Neural progenitor cell (in vitro differentiated cells): ENCODE measurements at places on chromosomes 5 and 9. TPM values are rescaled to one million over a fixed set of nuclear protein-coding genes. Genes with fewer than 3 reads are reported as not detected.
A peak's percentile ranks its signal among the peaks of the same experiment; 100 is the strongest.

- no peaks in the 10 kb centered on the region for H3K27me3 ChIP-seq
- no peaks in the 10 kb centered on the region for H3K36me3 ChIP-seq
- no peak for DNase-seq
- H3K4me3 ChIP-seq: no peak overlapping the region
These were observed 1059.3 kb downstream of the CDH9 start for GRCh38 chr5:25979086-25979485.

DNA sequence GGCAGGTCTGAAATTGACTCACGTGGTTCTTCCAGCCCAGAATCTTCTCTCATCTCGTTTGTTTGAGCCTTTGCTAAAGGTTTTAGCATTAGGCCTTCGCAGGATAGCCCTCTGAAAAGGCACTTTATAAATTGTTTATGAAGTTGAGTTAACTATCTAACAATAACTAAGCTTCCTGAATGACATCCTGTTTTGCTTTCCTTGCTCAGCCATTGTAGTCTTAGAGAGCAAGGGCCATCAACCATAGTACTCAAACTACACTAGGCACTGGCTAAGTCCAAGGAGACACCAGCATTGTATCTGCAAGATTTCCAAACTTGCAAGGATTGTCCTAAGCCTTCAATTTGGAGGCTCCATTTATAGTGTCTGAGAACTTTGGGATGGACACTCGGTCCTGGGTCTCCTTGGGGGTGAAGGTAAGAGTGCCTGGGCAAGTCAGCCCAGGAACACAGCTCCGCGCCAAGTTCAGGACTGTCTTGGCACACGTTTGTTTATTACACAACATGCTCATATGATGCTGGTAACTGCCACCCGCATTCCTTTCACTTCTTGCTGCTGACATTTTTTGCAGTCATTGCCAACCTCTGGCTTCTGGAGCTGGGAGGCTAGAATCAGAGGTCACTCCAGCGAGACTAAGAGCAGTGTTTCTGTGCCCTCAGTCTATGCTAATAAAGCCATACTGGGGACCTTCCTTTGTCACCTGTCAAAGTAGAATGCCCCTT is 151.1 kb downstream of the ESM1 start:
- H3K36me3 ChIP-seq: no peaks in the 10 kb centered on the region
- H3K27ac ChIP-seq: no peak overlapping the region
- H3K4me1 ChIP-seq: peaks cover 6% of the 10 kb centered on the region
- H3K27me3 ChIP-seq: no peaks in the 10 kb centered on the region

DNA sequence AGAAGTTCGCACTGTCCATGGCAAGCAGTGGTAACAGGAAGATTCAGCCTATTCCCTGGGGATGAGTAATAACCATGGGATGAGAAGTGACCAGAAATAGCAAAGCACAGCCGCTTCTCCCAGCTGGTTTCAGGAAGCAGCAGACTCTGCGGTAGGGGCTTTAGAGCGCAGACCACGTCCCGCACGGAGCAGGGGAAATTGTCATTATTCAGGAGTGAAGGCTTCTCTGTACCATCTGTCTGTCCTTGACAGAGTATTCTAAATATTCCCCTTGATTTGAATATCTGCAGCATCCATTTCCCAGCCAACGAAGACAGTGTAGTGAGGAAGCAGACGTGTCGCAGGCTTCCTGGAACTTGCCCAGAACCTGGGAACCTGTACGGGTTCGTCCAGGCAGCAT is 159.6 kb downstream of the NXNL2 start:
- no peak overlapping the region for H3K27ac ChIP-seq
- H3K36me3 ChIP-seq: no peaks in the 10 kb centered on the region
- no peak overlapping the region for H3K4me3 ChIP-seq
- no peaks in the 10 kb centered on the region for H3K27me3 ChIP-seq
- no peak for DNase-seq

GRCh38 chr5:156411-157072 is 34.8 kb upstream of the LRRC14B start:
- H3K4me1 ChIP-seq: peaks cover 6% of the 10 kb centered on the region
- peaks cover 3% of the 10 kb centered on the region for H3K36me3 ChIP-seq
- no peaks in the 10 kb centered on the region for H3K27me3 ChIP-seq

- no peaks in the 10 kb centered on the region for H3K27me3 ChIP-seq
- H3K36me3 ChIP-seq: no peaks in the 10 kb centered on the region
- H3K27ac ChIP-seq: no peak overlapping the region
- H3K4me3 ChIP-seq: no peak overlapping the region
- no peaks in the 10 kb centered on the region for H3K4me1 ChIP-seq
- DNase-seq: no peak
These were observed 200.7 kb upstream of the CDH12 start for GRCh38 chr5:23053846-23054245.

GRCh38 chr9:134475011-134475790 is 148.9 kb downstream of the RXRA start:
- H3K4me1 ChIP-seq: no peaks in the 10 kb centered on the region
- H3K36me3 ChIP-seq: no peaks in the 10 kb centered on the region
- no peak overlapping the region for H3K27ac ChIP-seq

DNA sequence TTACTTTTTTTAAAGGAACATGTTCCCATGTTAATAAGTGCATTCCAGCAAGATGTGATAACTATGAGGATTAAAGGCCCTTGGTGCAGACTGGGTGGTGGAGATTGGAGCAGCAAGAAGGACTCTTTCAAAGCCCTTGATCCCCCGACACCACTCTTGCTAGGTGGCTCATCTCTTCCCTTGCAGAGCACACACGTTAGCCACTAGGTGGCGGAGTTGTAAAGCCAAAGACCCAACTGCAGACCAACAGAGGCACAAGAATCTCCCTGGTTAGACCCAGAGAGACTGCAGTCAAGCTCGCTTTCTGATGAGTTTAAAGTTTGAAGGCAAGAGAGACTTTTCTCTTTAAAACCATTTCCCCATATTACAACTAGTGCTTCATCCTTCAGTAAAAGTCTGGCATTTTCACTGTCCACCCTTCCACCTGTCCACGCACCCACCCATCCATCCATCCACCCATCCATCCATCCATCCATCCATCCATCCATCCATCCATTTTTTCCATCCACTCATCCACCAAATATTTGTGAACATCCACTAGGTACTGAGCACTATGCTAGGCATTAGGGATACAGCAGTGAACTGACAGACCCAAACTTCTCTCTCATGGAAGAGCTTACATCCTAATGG is 226.9 kb downstream of the MSX2 start:
- DNase-seq: peak; percentile 89
- no peaks in the 10 kb centered on the region for H3K27me3 ChIP-seq
- no peak overlapping the region for H3K4me3 ChIP-seq
- no peak overlapping the region for H3K27ac ChIP-seq
- H3K36me3 ChIP-seq: no peaks in the 10 kb centered on the region

GRCh38 chr5:60993875-60994571 is 49.0 kb downstream of the NDUFAF2 start:
- H3K27me3 ChIP-seq: no peaks in the 10 kb centered on the region
- no peak for DNase-seq
- H3K27ac ChIP-seq: no peak overlapping the region

GRCh38 chr5:120436996-120437395 is 27.1 kb upstream of the PRR16 start:
- H3K27me3 ChIP-seq: no peaks in the 10 kb centered on the region
- no peak for DNase-seq
- H3K36me3 ChIP-seq: no peaks in the 10 kb centered on the region
- no peaks in the 10 kb centered on the region for H3K4me1 ChIP-seq

DNA sequence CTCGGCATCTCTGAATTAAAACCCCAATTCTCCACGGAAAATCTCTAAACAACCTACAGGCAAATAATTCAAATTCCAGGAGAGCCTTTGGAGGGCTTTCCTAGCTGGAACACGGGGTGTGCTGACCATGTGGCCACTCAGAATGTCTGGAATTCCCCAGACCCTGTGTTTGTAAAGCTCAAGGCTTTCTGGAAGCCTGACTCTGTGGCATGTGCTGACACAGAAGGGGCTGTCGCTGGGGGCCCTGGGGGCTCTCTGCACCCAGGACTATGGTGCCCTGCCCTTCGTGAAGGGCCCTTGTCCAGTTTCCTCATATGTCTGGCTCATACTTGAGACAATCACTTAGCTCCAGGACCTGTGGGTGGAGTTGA is 29.0 kb upstream of the BOD1 start:
- DNase-seq: peak; percentile 59
- no peak overlapping the region for H3K27ac ChIP-seq
- H3K36me3 ChIP-seq: no peaks in the 10 kb centered on the region
- peaks cover 17% of the 10 kb centered on the region for H3K4me1 ChIP-seq
- no peak overlapping the region for H3K4me3 ChIP-seq
- H3K27me3 ChIP-seq: no peaks in the 10 kb centered on the region

DNA sequence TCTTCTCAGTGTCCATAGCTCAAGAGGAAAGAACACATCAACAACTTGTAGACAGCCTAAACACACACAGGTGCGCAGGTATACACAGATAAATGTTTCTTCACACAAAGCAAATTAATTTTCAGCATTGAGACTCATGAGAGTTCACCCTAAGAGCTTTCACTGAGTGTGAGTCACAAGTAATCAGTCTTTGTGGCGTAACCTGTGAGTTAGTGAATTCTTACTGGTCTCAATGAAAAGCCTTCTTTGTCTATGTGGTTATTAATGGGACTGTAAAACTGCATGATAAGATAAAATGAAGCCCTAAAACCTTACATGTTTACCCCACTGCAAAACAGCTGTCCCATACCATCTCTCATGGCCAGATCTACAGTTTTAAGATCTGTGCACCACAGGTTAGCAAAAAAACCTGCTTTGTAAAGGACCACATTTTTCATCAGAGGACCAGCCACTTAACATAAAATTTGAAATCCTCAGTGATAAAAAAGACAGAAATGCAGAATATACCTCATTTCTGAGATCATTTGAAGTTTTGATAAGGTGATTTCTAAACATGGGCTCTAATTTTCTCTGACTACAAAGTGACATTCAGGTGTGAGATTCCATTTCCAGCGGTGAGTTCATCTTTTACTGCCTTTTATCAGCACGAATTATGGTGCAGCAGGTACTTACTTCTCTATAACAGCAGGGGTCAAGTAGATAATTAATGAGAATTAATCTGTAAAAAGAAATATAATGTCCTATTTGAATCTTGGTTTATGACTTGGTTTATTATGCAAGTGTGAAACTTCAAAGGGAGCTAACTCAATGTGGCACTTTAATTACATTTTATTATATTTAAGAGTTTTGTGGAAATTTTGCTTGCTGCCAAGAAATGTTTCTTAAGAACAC is 335.7 kb upstream of the PIK3R1 start:
- no peaks in the 10 kb centered on the region for H3K27me3 ChIP-seq
- no peak overlapping the region for H3K4me3 ChIP-seq
- DNase-seq: no peak
- no peaks in the 10 kb centered on the region for H3K36me3 ChIP-seq
- peaks cover 10% of the 10 kb centered on the region for H3K4me1 ChIP-seq
- H3K27ac ChIP-seq: no peak overlapping the region

DNA sequence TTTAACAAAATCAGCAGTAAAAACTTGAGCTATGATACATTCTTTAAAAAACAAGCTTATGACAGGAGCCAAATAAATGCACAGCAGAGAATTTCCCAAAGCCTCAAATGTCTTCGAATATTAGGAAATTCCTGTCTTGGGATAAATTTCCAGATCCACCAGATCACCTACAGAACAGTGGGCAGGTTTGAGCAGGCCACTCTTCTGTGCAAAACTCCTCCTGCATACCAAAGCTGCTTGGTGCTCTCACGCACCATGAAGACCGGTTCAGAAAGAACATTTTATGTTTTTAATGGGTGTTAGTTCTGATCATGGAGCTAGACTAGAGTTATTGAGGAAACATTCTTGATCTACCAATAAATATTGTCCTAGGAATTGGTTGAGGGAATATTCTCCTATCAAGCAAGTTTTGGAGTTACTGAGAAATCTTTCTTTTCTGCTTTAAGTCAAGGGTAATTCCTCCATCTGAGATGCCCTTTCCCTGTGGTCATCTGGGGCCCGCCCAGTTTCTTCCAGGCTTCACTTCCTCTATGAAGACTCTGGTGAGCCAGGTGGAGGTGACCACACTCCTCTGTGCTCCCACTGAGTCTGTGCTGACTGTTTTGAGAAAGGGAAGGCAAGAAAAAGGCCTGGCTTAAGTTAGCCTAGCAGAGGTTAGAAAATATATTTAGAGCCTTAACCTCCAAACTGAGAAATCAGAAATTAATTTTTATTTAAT is 17.9 kb downstream of the TNFSF15 start:
- H3K36me3 ChIP-seq: no peaks in the 10 kb centered on the region
- peaks cover 8% of the 10 kb centered on the region for H3K4me1 ChIP-seq
- H3K27me3 ChIP-seq: no peaks in the 10 kb centered on the region
- no peak overlapping the region for H3K27ac ChIP-seq
- DNase-seq: no peak

DNA sequence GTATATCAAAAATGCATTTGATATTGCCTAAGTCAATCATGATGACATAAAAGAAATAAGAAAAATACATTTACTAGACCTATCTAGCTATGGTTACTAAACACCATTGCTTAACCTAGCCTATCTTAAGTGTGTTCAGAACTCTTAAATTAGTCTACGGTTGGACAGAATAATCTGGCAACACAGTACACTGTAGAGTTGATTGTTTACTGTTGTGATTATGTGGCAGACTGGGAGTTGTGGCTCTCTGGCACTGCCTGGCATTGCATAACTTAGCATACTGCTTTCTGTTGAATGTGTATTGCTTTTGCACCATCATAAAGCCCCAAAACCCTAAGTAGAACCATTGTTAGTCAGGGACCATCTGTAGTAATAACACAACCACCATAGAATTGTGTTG is 21.2 kb upstream of the ZFAND5 start:
- H3K27ac ChIP-seq: no peak overlapping the region
- no peak overlapping the region for H3K4me3 ChIP-seq
- no peaks in the 10 kb centered on the region for H3K27me3 ChIP-seq
- no peaks in the 10 kb centered on the region for H3K4me1 ChIP-seq
- DNase-seq: no peak

DNA sequence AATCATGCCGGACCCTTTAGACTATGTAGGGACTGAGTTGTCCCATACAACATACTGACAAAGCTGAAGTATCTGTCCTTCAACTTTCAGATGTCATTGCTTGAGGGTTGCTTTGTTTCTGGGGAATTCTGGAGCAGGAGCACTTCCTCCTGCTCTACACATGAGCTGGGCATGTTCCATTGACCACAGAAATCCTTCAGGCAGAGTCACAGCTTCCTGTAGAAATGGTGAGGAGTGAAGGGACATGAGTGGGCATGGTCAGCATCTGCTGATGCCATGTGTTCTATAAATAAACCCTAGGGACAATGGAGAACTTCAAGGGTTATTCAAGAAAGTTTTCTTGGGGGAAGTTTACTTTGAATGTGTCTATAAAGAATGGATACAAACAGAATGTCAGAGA is 296.6 kb upstream of the FBXL7 start:
- H3K4me3 ChIP-seq: no peak overlapping the region
- no peaks in the 10 kb centered on the region for H3K36me3 ChIP-seq
- no peaks in the 10 kb centered on the region for H3K27me3 ChIP-seq

The MEIKIN gene
- not detected in 2 replicates for total RNA-seq

The SLCO6A1 gene
- 0.51 and 2.1 TPM in 2 replicates for total RNA-seq

The PKD2L2 gene
- total RNA-seq: not detected in 2 replicates

The IFNA21 gene
- not detected in 2 replicates for total RNA-seq

The GPR21 gene
- total RNA-seq: 0.59 and 6.4 TPM in 2 replicates

The ANXA1 gene
- total RNA-seq: 0.47 and 1.1 TPM in 2 replicates

The BRINP1 gene
- total RNA-seq: 0.46 and 0.62 TPM in 2 replicates

The SLC4A9 gene
- total RNA-seq: not detected in 2 replicates

The HCN1 gene
- total RNA-seq: 0.03 TPM in 1 of 2 replicates, not detected in the other

The NAIP gene
- 7.7 and 8.8 TPM in 2 replicates for total RNA-seq
